Activated naive CD8-positive, alpha-beta T cell treated with anti-CD3 and anti-CD28 coated beads for 36 hours (primary cell): ENCODE measurements at places on chromosomes 1 and 21. TPM values are rescaled to one million over a fixed set of nuclear protein-coding genes. Genes with fewer than 3 reads are reported as not detected.

Gene CRTC2
- 56.4 TPM for total RNA-seq

Gene TPR
- 116 TPM for total RNA-seq

Gene ATP1A1
- 234 TPM for total RNA-seq

Gene DHRS3
- total RNA-seq: 167 TPM

DNA sequence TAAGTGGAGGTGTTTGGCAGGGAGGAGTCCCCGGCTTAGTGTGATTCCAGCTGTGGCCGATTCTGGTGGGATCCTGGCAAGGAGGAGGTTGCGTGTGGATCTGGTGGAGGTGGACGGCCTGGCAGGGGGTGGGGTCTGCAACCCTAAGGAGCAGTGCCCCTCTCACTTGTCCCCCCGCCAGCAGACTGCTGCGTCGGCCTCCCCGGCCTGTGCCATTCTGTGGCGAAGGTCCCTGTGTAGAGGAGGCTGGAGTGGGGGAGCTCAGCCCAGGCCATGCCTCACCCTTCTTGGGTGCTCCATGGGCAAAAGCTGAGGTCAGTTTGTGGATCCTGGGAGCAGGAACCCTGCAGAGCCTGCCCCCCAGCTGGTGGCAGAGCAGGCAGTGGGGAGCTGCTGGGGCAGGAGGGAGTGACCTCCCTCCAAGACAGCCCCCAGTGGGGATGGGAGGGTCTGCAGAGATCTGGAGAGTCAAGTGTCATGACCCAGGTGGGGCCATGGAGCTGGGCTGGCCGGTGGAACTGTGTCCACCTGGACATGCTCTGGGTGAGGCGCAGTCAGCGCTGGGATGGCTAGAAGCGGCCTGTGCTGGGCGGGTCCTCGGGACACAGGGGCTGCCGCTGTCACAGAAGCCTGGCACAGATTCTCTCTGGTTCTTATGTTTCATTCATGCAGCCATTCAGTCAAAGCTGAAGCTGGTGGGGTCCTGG lies 5.3 kb downstream of the MIB2 start:
- DNase-seq: no peak

- no peak for DNase-seq
Observed at GRCh38 chr1:89001510-89001909, 9.1 kb upstream of the KYAT3 start.

DNA sequence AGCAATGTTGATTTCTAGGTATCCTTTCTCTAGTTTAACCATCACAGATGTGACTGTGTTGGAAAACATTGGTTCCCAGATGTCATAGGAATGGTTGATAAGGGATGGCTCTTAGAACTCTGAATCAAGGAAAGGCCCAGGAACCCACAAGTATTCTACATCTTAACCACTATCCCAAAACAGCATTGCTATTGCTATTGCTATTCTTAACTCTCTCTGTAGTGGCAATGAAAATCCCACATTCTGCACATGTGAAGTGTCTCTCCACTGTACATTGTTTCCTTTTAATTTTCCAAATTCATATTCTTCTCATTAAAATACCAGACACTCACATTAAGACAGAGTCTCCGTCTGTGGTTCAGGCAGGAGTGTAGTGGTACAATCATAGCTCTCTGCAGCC lies 420.4 kb upstream of the RUNX1 start:
- no peak for DNase-seq

- DNase-seq: no peak
Observed at GRCh38 chr1:88333086-88333695, 350.9 kb upstream of the PKN2 start.

DNA sequence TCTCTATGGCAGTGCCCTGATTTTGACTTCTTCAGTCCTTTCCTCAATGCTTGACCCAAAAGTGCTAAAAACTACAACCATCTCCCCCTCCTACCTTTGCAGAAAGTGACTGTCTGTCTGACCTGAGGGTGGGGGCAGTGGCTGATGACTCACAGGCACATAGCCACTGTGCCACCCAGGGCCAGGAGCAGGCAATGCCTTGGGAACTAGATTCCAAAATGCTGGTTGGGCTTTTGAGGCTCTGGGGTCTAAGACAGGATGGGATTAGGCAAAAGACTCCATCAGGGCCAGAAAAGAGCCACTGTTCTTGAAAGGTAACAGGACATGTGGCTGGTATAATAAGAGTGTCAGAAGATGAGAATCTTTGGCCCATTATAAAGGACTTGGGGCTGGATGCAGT lies 129.5 kb upstream of the KIAA0040 start:
- no peak for DNase-seq

GRCh38 chr1:119227456-119227855 lies 87.0 kb upstream of the WARS2 start:
- no peak for DNase-seq

DNA sequence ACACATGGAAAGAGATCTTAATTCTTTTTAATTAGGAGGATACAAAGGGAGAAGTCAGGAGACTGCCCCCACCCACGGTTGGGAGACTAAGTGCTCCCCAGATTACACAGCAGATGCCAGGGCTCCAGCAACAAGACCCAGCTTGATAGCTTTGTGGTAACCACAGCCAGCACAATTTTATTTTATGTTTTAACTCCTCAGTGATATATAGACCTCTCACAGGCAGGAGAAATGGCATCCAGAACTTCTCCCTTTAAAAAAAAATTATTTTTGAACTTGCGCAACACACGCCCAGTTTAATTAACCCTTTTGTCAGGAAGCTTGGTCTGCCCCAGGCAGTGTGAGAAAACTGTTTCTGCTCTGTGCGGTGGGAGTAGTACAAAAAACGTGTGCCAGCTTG lies 62.6 kb upstream of the ACOT11 start:
- no peak for DNase-seq

- no peak for DNase-seq
Observed at GRCh38 chr1:160011781-160012180, 20.0 kb downstream of the PIGM start.

- no peak for DNase-seq
Observed at GRCh38 chr1:6292102-6292501, 31.2 kb upstream of the GPR153 start.

GRCh38 chr1:15148475-15148874 lies 5.1 kb upstream of the TMEM51 start:
- no peak for DNase-seq

DNA sequence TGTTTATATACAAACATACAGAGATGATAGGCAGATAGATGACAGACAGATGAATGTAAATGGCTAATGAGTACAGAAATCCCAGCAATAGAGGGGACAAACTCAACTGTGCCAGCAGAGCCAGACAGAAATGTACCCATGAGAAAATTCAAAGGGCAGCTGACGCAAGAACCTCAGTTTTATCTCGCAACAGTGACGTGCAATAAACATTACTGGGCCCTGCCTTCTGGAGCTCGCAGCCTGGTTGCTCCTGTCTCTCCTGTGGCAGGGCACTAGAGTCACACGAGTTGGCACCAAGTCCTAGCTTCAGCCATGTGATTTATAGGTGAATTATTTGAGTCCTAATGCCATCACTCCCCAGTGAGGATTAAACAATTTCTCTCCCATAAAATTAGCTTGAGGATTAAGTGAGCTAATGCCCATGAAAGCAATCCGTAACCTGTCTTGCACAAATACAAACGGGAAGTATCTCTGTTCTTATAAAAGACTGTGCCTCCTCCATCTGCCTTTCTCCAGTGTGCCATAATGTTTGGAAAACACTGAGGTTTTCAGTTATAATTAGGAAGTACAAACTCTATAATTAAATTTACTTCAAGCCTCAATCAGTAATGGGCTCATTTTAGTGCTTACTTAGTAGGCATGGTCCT lies 50.7 kb downstream of the VAV3 start:
- DNase-seq: no peak

GRCh38 chr1:179178183-179178582 lies 51.3 kb downstream of the ABL2 start:
- DNase-seq: no peak

DNA sequence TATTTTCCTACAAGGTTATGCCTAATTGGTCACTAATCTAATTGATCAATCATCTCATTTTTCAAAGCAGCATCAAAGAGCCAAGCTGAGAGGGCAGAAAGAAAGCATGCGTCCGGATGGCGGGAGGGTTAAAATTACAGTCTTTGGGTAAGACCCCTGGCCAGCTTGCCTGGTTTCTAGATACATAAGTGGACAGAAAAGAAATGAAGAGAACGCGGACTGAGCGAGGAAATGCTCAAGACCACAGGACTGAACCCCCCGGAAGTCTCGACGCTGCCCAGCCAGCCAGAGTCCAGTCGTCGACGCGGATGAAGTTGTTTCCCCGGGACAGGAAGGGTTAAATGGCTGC lies 297.2 kb downstream of the OMA1 start:
- no peak for DNase-seq

DNA sequence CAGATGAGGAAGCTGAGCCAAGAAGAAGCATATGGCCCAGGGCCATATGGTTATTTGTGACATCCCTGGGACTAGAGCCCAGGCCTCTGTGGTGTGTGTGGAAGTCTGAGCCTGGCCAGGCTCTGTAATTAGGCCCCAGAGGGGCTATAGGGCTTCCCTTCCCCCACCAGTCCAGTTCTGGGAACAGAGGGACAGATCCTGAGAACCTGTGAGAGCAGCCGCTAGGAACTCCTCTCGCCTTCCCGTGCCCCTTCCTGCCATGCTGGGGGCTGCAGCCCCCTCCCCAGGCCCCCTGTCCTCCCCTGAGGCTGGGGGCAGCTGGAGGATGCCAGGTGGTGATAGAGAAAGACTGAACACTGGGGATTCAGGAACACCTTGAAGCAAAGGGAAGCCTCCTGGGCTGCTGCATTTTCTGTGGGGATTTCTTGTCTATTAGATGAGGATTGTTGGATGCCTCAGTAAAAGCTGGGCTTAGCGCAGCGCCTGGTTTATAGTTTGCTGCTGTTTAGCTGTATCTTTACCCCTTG lies 33.3 kb downstream of the COQ8A start:
- DNase-seq: no peak

DNA sequence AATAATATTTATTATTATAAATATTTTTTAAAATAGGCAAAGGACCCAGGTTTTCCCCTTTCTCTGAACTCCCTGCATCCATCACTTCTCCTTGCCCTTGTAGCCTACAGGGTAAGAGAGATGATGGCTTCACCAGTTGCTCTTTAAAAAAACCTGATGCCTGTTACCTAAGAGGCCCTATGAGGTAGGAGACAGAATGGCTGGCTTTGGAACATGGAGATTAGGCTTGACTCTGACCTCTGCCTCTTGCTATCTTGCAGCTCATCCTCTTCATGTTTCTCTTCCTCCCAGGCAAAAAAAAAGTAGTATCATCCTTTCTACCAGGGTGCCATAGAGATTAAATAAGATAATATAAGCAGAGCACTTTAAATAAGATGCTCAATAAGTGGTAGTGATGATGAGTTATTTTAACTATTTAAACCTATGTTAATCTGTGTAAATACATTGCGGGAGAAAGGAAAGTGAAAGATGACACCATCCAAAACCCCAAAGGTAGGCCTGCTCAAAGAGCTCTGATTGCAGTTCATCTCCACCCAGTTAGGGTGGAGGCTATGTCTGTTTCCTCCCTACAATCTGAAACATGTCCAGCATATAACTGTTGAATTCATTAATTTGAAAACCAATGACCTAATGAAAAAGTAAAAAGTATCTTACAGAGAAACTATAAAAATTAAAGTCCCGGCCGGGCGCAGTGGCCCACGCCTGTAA lies 51.8 kb downstream of the RGS2 start:
- DNase-seq: no peak

GRCh38 chr21:41170859-41171609 lies 3.1 kb downstream of the BACE2 start:
- DNase-seq: no peak

DNA sequence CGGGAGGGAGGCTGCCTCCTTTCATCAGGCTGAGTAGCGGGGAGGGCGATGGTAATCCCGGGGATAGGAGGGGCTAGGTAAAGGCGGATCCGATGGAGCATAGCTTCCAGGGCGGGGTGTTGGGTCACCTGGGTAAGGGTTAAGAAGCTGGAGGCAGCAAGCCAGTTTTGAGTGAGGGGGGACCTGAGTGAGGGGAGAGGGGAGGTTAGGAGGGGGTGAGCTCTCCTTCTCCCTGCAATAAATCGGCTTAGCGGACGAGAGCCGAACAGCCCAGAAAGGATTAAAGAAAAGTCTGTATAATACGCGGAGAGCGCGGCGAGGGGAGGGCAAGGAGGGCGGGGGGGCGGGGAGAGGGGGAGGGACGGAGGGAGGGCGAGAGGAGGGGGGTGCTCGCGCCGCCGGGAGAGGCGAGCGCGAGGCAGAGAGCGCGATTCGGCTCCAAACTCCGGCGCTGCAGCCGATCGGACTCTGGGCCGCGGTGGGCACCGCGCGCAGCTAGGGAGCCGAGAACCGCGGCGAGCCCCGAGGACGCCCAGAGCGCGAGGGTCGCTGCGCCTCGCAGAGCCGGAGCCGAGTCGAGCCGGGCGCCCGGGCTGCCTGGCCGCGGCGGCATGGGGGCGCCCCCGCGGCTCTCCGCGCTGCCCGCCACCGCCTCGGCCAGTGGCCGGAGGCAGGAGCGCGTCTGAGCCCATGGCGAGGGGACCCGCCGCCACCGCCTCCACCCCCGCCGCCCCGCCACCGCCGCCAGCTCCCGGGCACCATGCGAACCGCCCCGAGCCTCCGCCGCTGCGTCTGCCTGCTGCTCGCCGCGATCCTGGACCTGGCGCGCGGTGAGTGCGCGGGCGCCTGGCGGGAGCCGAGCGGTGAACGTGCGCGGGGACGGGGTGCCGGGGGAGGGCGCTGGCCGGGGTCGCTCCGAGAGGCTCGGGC lies at the start of gene IGSF21:
TSS of gene IGSF21 (plus strand) at position 430 of the 930 bp plus-strand sequence. CDS start at position 761, 331 bp downstream.
- DNase-seq: no peak

DNA sequence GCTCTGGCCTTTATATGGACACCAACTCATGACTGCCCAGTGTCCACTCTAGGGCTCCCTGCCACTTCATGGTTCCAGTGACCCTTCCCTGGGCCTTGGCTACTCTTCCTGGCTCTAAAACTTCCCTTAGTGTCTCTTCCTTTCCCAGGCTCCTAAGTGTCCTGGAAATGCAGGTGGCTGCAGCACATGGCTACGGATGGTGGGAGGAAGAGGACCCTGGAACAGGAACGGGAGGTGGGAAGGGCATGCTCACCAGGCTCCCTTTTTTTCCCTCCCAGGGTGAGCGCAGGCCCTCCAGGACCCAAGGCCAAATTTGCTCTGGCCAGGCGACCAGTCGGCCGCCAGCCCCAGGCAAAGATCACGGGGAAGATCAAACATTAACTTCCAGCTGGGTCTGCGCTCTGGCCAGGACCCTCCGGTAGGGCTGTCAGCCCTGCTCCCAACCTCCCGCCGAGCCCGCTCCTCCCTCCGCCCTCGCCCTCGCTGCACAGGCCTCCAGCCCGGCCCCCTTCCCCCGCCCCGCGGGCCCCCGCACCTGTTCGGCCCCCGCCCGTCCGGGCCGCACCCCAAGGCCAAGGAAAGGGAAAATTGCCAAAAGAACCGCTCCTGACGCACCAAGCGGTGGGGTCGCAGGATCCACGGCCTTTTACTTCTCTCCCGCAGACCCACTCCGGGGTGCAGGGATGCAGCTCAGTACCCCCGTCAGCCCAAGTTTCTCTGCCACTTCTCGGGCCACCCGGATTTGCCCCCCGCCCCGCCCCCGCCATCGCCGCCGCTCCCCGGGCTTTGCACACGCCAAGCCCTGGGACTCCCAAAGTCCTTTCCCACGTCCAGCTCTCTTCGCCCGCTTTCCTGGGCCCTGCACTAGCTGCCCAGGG lies 894 bp downstream of the TCEA3 start:
- DNase-seq: peak; percentile 13

DNA sequence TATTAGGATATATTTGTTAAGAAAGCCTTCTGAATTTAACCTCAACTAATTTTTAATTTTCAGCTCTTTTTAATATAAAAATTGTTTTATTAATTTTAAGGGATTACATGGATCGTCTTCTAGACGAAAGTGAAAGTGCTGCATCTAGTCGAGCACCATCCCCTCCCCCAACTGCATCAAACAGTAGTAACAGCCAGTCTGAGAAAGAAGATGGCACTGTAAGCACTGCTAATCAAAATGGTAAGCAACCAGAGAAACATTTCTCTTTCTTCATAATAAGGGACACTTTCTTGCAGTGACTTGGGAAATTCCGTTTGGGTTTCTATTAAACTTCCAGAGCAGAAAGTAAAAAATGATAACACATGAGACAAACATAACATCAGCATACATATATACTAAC lies 56.9 kb downstream of the MIER1 start:
- DNase-seq: peak; percentile 24
